ENCODE measurements at places on chromosomes 13 and 19.

DNA sequence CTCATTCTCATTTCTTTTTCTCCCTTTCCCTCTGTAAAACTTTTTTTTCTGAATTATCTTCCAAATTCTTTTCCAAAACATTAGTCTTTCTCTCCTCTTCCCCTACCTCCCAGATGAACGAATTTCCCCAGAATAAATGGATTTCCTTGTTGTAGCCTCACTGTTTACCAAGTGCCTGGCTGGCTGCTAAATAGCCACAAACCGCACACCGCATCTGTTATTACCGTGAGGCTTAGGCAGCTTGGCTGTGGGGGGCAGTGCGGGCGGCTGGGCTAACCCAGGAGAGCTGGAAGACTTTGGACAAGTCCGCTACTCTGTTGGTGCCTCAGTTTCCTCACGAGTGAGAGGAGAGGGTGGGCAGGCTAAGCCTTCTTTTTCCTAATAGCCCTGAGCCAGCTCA is 10.7 kb downstream of the IL17D start:
- no peak for DNase-seq

DNA sequence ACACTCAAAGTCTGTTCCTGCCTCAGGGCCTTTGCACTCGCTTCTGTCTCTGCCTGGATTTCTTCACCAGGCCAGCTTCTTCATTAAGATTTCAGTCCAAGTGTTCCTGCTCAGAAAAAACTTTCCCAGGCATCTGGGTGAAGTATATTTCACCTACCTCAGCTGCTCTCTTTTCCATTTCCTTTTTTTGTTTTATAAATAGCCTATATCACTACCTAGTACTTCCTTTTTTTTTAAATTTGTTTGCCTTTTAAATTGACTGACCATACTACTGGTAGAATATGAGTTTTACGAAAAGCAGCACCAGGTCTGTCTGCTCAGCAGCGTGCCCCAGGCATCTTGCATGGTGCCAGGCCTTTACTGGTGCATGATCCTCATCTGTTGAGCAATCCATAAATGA is 1064.4 kb downstream of the UQCRFS1 start:
- no peak for DNase-seq

GRCh38 chr13:99158846-99159245 is 41.8 kb upstream of the UBAC2 start:
- DNase-seq: no peak

- no peak for DNase-seq
These were observed 2.9 kb upstream of the RCN3 start for GRCh38 chr19:49524812-49525455.

DNA sequence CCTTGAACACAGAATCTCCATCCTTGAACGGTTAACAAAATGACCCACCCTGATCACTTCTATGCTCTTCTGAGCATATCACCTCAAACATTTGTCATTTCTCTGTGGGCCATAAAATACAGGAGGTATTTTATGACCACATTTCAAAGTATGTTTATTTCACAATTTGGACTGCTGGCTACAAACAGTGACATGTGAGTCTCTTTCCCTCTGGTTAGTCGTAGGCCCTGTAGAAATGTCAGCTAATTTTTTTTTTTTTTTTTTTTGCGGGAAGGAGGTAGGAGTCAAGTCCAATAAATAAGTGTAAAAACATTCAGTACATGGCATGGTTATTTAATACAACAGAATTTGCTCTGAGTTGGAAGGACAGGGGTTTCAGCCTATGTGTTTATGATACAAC is 70.7 kb downstream of the FOXO1 start:
- DNase-seq: no peak
